Activated CD4-positive, CD25-positive, alpha-beta regulatory T cell treated with anti-CD3 and anti-CD28 coated beads, Interleukin-2, amount 50 U/mL, for 72 hours (primary cell): ENCODE measurements at places on chromosomes 3 and 15.

DNA sequence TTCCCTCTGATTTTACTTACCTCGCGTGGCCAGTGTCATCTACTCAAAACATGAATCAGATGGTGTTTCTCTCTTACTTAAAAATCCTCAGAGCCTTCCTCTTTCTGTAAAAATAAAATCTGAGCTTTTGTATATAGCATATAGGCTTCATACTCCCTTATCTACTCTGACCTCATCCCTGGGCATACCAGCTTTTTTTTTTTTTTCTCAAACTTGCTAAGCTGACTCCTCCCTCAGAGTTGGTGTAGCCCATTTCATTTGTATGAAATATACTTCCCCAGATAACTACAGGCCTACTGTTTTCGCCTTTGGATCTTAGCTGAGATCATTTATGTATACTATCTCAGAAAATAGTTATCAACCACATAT is 648.9 kb upstream of the ALCAM start:
- no peak for DNase-seq

DNA sequence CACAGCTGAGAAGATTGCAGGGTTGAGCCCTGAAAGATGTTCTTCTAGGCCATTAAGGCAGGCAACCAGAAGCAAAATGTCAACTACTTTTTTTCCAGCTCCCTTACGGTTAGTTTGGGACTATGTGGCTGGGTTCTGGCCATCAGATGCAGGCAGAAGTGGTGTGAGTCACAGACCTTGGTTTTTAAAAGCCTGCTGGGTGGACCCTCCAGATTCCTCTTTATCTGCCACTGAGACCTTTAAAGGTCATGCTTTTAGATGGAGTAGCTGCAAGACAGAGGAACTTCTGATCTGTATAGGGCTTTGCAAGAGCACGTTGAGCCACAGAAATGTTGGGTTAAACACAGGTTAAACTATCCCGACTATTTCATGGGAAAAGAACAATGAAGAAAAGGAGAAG is 102.9 kb downstream of the CHST2 start:
- no peak for DNase-seq

- no peak for DNase-seq
Measured at GRCh38 chr3:35789042-35789831, 149.9 kb downstream of the ARPP21 start.

DNA sequence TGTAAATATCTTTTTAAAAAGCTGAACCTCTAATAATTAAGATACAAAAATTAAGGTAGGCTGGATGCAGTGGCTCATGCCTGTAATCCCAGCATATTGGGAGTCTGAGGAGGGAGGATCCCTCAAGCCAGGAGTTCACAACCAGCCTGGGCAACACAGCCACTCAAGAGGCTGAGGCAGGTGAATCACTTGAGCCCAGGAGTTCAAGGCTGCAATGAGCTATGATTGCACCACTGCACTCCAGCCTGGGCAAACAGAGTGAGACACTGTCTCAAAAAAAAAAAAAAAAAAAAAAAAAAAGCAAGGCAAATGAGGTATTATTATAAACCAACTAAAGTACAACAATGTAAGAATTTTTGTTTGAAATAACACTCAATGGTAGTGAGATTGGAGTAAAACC is 47.6 kb downstream of the EFHB start:
- no peak for DNase-seq

DNA sequence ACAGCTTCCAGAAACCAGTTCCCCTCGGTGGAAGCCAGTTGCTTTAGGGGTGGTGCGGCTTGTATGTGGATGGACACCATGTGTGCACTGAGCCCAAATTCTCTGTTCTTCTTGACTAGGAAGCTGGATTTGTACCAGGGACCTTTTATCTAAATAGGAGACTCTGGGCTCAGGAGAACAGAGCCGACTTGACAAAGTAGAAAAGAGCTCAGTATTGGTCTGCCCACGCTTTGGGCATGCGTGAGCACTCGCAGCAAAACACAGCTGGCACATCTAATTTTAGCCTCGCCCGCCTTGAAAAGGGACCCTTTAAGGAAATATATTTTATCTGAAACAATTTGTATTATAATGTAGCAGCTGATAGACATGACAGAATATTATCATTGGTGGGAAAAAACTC is 1.1 kb upstream of the RBMS3 start:
- DNase-seq: no peak

DNA sequence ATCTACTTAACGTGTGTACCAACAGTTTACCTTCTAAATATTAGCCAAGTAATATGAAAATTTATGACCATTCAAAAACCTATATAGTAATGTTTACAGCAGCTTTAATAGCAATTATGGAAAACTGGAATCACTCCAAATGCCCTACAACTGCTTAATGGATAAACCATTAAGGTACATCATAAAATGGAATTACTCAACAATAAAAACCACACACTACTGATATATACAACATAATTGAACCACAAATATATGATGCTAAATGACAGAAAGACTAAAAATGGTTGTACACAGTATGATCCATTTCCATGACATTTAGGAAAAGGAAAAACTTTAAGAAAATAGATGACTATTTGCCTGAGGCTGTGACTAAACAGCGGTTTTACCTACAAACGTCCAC is 467.1 kb upstream of the EPHA6 start:
- no peak for DNase-seq

- DNase-seq: no peak
Measured at GRCh38 chr15:41401904-41402267, 410 bp downstream of the NDUFAF1 start.

DNA sequence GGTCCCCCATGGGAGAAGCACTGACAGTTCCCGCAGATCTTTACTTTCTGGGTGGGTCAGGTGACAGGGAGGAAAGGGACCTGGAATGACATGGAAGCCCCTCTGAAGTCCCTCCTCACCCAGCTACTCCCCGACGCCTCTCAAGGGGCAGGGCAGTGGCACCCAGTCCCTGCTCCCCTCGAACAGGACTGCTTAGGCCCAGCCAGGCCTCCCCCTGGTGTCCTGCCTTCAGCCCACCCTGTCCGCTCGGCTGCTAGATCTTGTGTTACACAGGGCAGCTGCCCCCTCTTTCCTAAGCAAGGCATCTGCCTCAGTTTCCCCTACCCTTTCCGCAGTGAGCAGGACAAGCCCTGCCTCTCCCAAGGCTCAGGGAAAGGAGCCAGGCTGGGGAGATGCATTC is 226.5 kb downstream of the XXYLT1 start:
- DNase-seq: peak; percentile 21

DNA sequence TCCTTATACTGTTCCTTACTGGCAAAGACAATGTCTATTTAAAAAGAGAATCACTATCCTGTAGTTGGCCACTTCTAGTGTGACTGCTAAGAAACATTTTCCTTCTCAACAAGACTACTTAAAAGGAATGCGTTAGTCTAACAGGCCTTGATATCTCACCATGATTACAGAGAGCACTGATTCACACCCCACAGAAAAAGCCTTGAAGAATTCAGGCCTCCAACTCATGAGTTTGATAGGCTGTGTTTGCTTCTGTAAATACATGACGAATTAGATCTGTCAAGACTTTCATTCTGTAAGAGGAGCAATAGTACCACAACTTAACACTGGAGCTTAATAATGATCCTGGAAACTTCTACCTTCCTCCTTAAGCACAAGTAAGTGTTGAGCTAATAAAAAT is 432.8 kb upstream of the NR2F2 start:
- DNase-seq: no peak

GRCh38 chr3:3145831-3146230 is 19.1 kb downstream of the TRNT1 start:
- DNase-seq: no peak

GRCh38 chr3:125287248-125287647 is 74.7 kb upstream of the SLC12A8 start:
- no peak for DNase-seq

GRCh38 chr3:190227064-190227463 is 95.2 kb downstream of the CLDN1 start:
- DNase-seq: no peak

GRCh38 chr15:26179906-26180305 is 316.8 kb upstream of the ATP10A start:
- no peak for DNase-seq

DNA sequence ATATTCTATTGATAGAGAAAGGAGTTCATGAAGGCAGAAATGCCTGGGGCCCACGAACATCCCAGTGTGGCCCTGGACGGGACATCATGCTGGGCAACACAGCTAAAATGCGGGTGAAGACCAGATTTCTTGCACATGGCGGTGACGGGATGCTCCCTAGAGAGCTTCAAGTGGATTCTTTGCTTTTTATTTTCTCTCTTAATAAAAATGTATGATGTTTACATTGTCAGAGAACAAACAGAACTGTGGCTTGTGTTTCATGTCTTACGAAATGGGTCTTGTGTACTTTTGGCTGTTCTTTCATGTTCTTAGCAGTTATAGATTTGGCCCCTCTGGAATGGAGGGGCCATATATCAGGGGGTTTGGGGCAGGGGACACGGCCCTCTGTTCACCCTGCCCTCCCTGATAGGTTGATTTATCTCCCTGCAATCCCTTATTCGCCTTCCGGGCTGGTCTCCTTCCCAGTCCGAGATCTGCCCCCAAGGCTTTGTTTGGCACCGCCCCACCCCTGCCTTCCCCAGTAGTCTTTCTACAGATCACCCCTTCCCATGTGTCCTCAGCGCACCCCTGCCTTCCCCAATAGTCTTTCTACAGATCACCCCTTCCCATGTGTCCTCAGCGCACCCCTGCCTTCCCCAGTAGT is 68.7 kb upstream of the CGNL1 start:
- no peak for DNase-seq

DNA sequence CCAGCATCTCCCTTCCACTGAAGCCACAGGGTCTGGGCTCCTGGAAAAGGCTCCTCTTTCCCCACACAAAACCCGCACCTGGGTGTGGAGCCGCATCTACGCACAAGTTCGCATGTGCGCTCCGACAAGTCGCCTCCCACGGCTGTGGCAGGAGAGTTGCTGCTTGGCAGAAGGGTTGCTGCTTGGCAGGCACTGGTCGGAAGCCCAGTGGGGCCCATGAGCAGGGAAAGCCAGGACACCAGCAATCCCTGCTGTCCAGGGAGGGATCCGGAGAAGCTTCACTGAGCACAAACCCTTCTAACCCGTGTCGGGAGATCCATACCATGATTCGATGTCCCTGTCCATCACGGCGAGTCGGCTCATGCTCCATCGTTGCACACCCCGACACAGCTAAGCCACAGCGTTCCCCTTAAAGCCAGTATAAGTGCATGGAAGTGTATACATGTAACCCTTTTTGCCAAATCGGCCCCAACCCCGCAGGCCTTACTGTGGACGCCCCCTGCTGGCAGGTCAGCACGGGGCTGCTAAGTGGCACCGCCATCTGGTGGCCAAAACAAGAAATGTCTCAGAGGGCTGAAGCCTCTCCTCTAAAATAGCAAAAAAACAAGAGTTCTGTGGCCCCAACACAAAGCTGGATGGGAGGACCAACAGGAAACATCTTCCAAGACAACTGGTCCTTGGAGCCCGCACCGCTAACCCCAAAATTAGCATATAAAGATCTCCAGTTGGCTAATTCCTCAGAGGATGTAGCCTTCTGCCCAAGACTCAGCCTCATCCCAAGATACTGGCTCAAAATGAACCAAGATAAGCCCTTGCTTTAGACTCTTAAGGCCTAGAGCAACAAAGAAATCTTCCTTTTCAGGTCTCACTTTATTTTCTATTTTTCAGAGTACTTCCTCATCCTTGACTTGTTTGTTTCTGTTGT is 8.3 kb downstream of the ANKRD63 start:
- DNase-seq: peak; percentile 92

GRCh38 chr3:133049491-133049890 is 11.3 kb downstream of the TMEM108 start:
- no peak for DNase-seq

GRCh38 chr3:128439226-128439625 is 27.5 kb downstream of the DNAJB8 start:
- DNase-seq: no peak

DNA sequence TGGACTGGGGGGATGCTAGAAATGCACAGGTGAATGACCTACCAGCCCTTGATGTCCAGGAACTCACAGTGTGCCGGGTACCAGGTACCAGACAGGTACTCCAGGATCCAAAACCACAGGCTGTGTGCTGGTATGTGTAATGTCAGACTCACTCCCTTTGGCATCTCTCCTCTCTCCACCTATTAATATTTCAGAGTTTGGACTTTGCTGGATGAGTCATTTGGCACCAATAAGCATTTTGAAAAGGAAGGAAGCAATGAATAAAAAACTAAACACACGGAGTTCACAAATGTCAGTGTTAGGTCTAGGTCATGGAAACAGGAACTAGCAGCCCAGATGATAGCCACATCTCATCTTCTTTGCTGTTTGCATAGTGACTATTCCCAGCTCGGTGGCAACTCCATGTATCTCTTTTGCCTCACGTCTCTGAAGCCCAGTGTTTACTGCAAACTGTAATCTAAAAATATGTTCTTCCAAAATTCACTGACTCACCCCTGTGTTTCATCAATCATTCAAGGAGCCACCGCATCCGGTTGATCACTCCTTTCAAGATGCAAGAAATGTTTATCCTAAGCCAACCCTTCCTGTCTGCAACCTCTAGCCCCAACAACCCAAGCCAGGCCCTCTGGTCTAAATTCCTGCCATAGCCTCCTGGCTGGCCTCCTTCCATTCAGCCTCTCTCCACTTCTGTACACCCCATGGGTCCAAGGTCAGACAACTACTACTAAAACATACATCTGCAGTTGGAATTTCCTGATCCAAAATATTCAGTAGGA is 8.4 kb downstream of the ITGB5 start:
- DNase-seq: no peak

DNA sequence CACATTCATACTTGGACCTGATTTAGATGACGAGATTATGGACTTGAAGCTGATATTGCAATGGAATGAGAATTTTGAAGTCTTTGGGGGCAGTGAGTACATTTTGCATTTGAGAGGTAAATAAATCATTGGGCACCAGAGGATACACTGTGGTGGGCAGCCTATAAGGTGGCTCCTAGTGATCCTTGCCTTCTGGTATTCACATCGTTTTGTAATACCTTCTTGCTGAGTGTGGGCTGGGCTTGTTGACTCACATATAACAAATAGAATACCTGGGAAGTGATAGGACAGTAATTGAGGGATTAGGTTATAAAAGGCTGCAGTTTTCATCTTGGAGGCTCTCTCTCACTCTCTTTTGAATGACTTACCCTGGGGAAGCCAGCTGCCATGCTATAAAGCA is 605.5 kb upstream of the KCNMB2 start:
- DNase-seq: no peak

DNA sequence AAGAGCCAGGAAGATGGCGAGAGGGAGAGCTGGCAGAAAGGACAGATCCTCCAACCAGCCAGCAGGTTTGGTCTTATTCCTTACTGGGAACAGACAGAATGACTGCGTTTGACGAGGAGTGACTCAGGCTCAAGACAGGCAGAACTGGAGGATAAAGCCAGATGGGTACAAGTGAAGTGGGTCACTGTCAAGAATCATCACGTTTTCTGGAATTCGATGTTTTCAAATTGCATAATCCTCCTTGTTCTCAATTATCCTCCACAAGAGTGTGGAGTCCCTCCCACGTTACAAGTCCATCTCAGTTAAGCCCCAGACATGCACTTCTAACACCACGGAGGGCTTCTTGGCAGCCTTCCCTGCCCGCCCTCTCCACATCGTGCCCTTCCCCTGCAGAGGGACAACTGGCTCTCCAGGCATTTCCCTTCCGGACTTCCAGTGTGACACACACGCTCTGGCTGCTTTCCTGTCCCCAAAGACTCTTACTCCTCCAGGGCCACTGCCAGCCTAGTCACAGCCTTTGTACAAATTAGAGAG is 183.1 kb downstream of the CHST2 start:
- no peak for DNase-seq

- DNase-seq: no peak
Measured at GRCh38 chr3:58062472-58062871, 54.2 kb downstream of the FLNB start.

GRCh38 chr15:75943246-75943645 is 39.6 kb downstream of the FBXO22 start:
- DNase-seq: no peak

- peak; percentile 29 for DNase-seq
Measured at GRCh38 chr3:38000242-38000916, 9.8 kb downstream of the VILL start.
